B cell (primary cell): ENCODE measurements at places on chromosomes 5 and 9. TPM values are rescaled to one million over a fixed set of nuclear protein-coding genes. Genes with fewer than 3 reads are reported as not detected.

DNA sequence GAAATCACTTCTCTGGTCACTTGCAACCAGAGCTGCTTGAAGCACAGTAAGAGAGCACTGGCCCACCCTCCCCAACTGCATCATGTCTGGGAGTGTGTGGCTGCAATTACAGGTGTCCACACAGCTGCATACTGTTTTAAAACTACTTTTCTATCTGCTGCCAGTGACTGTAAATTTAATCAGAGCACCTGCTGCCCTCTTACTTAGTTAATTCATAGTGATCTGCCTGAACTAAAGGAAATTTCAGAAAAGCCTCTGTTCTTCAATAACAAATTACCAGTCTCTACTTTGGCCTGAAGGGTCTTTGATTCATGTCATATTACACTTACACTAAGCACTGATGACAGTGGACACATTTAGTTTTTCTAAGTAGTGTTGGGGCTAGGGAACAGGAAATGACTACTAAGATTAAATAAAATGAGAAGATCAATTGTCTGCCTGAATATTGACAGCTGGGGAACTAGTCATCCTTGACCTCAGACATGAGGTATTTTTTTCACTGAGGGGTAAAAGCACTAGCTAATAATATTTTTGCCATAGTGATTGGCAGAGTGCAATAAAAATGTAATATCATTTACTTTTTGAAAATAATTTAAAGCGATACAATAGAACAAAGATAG lies 788.9 kb upstream of the GRAMD2B start:
- H3K27ac ChIP-seq: no peak overlapping the region
- DNase-seq: no peak
- H3K4me1 ChIP-seq: no peaks in the 10 kb centered on the region
- H3K27me3 ChIP-seq: no peaks in the 10 kb centered on the region
- no peak overlapping the region for H3K4me3 ChIP-seq

- no peak overlapping the region for H3K4me3 ChIP-seq
- DNase-seq: no peak
- no peaks in the 10 kb centered on the region for H3K4me1 ChIP-seq
- no peak overlapping the region for H3K27ac ChIP-seq
- H3K36me3 ChIP-seq: no peaks in the 10 kb centered on the region
These were observed 62.7 kb downstream of the SLC1A3 start for GRCh38 chr5:36669015-36669651.

DNA sequence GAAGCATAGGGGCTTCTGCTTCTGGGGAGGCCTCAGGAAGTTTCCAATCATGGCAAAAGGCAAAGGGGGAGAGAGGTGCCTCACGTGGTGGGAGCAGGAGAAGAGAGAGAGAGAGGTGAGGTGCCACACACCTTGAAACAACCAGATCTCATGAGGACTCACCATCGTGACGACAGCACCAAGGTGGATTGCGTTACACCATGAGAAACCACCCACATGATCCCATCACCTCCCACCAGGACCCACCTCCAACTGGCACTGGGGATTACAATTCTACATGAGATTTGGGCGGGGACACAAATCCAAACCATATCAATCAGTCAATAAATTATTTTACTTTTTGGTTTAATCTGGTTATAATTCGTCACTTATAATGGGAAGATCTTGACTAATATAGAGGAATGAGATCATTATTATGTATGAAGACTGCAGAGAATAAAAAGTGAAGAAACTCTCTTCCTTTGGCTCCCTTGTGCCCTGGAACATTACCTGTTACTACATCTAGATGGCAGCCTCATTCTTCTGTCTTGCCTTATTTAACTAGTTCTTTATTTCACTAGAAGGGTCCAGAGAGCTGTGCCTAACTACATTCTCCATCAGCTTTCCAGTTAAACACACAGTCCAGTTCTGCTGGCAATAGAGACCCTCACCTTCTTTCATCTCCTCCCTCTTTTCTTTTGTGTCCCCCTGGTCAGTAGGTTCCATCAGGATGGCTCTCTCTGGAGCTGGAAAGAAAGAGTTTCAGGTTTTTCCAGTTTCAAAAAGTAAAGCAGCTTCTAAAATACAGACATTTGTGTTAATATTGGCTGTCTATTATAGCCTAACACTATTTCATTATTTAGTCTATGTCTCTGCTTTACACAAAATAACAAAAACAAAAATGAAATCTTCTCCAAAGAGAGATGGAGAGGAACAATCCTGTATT lies 21.7 kb upstream of the SPINK7 start:
- H3K4me3 ChIP-seq: no peak overlapping the region
- peak; percentile 8 for DNase-seq
- no peaks in the 10 kb centered on the region for H3K36me3 ChIP-seq
- H3K27ac ChIP-seq: no peak overlapping the region

DNA sequence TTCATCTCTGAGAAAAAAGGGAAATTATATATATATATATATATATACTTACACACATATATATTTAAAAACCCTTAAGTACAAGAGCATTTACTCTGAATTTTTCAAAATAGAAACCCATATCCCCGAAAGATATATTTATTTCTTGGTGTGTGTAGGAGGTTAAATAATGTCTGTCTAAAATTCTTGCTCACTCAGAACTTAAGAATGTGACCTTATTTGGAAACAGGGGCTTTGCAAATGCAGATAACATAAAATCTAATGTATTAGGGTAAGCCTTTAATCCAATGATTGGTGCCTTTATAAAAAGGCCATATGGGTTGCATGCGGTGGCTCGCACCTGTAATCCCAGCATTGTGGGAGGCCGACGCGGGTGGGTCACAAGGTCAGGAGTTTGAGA lies 517.3 kb upstream of the TLE4 start:
- no peak for DNase-seq
- no peaks in the 10 kb centered on the region for H3K27me3 ChIP-seq

- no peak for DNase-seq
- H3K4me1 ChIP-seq: no peaks in the 10 kb centered on the region
- H3K4me3 ChIP-seq: no peak overlapping the region
- H3K27me3 ChIP-seq: no peaks in the 10 kb centered on the region
These were observed 50.2 kb downstream of the IPPK start for GRCh38 chr9:92619601-92620300.

- H3K27ac ChIP-seq: peak overlapping the region; percentile 40
- H3K27me3 ChIP-seq: no peaks in the 10 kb centered on the region
- peaks cover 37% of the 10 kb centered on the region for H3K4me1 ChIP-seq
- peak; percentile 82 for DNase-seq
- no peak overlapping the region for H3K4me3 ChIP-seq
- no peaks in the 10 kb centered on the region for H3K36me3 ChIP-seq
These were observed 18.3 kb upstream of the NEK6 start for GRCh38 chr9:124239249-124240073.

DNA sequence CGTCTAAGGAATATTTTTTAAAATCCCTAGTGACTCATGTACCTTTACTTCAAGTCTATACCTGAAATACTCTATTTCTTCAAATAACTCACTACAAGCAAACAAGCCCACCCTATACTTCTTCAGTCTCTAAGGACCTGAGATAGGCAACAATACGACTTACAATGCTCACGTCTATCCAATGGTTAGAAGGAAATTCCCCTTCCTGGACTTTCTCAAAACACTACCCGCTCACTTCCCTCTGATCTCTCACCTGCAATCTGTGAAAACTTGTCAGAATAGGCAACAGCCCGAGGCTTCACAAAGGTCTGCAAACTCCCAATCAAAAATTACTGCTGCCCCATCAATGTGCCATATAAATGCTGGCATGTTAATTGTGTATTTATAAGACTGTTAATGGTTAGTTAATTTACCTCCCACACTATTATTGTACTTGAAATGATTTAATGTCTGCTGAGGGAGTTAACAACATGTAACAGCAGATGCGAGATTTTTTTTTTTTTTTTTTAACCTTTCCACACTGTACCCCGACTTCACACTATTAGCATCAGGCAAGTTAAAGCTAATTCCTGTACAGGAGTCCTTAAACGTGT lies 27.3 kb downstream of the MAPKAP1 start:
- no peaks in the 10 kb centered on the region for H3K4me1 ChIP-seq
- H3K36me3 ChIP-seq: no peaks in the 10 kb centered on the region
- H3K4me3 ChIP-seq: no peak overlapping the region
- no peaks in the 10 kb centered on the region for H3K27me3 ChIP-seq
- H3K27ac ChIP-seq: no peak overlapping the region

DNA sequence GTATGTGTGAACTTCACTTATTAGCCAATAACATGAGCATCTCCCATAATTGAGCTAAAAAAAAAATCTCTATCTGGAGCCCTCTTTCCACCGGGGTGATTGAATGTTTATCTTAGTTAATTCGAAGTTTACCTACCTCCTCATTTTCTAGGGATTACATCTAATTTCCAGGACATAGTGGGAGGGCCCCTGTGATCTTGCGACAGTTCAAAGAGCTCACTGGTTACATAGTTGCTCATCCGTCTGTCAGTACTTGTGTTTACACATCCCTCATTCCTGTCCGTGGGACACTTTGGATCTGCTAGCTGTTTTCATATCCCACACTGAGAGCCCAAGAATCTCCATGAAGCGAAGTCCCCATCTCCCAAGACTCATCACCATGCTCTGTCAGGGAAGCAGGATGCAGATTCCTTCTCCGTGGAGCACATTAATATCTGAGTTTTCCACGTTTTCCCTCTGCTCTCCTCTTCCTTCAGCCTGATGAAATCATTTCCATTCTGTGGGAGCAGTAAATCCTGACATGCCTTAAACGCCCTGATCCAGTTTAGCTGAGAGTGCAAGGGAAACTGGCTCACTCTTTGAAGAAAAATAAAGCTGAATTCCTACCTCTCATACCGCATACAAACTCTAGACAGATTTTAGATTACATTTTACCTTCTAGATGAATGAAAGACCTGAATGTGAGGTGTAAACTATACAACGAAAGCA lies 10.2 kb upstream of the SFXN1 start:
- no peak overlapping the region for H3K4me3 ChIP-seq
- peaks cover 6% of the 10 kb centered on the region for H3K27me3 ChIP-seq
- H3K4me1 ChIP-seq: peaks cover 3% of the 10 kb centered on the region
- DNase-seq: no peak

DNA sequence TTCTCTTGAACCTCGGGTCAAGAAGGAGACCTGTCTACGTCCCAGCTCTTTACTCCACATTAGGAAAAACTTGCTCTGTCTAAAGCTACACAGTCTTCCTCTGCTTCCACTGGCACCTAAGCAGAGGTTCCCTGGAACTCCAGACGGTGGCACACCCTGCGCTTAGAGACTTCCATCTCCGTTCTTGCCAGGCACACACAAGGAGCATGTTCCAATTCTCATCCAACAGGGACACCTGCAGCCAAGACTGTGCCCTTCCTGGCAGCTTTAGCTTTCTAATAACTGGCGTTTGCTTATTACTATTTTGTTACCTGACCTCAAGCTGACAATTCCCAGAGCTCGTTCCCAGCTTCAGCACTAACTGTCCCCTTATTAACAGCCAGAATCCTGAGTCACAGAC lies 16.0 kb downstream of the CAPSL start:
- H3K4me1 ChIP-seq: peaks cover 6% of the 10 kb centered on the region
- DNase-seq: no peak
- no peak overlapping the region for H3K4me3 ChIP-seq
- H3K27me3 ChIP-seq: peaks cover 10% of the 10 kb centered on the region

The ENC1 gene
- 14.2 and 14.6 TPM in 2 replicates for total RNA-seq

The PAEP gene
- not detected in 2 replicates for total RNA-seq

The PTGDS gene
- total RNA-seq: not detected in 2 replicates

The ZCCHC7 gene
- 81.9 and 83.5 TPM in 2 replicates for total RNA-seq

The SLC46A2 gene
- total RNA-seq: not detected in 2 replicates

The CMYA5 gene
- total RNA-seq: 0.10 and 0.25 TPM in 2 replicates

The DUSP1 gene
- total RNA-seq: 69.8 and 71.2 TPM in 2 replicates

The PPP3R2 gene
- not detected in 2 replicates for total RNA-seq

The SHROOM1 gene
- total RNA-seq: 2.3 and 2.5 TPM in 2 replicates

The ALDOB gene
- total RNA-seq: not detected in 2 replicates

The PCDHGC3 gene
- 1.9 and 2.0 TPM in 2 replicates for total RNA-seq
